Stimulated activated CD4-positive, alpha-beta T cell treated with anti-CD3 and anti-CD28 coated beads, Interleukin-4, amount 100 ng/mL, for 4 hours (primary cell): ENCODE measurements at places on chromosomes 16 and 17.

GRCh38 chr16:73043828-73044467 lies 4.0 kb downstream of the ZFHX3 start:
- DNase-seq: no peak

DNA sequence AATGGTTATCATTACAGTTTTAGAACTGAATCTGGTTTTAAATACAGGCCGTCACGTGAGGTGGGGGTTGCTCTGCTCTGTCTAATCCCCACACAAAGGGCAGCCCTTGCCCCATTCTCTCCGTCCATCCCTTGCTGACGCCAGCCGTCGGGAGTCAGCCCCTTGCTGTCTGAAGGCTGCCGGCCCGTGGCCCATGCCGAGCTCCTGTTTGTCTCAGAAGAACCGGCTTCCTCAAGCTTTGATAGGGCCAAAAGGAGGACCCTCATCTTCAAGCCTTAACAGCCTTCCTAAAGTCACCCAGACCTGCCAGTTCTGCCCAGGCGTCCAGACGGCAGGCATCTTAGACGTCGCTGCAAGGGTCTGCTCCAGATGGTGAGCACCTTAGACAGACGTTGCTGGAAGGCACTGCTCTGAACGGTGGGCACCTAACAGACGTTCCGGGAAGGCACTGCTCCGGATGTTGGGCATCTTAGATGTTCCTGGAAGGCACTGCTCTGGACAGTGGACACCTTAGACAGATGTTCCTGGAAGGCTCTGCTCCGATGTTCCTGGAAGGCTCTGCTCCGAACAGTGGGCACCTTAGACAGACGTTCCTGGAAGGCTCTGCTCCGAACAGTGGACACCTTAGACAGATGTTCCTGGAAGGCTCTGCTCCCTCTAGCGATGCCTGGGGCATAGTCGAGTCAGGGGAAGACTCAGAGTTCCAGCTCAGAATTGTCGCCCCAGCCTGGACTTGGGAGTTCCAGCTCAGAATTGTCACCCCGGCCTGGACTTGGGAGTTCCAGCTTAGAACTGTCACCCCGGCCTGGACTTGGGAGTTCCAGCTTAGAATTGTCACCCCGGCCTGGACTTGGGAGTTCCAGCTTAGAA lies 35.1 kb upstream of the CHMP6 start:
- no peak for DNase-seq

GRCh38 chr17:28646039-28646754 lies 1.2 kb upstream of the BLTP2 start:
- DNase-seq: no peak

GRCh38 chr16:56844056-56844455 lies 21.0 kb upstream of the SLC12A3 start:
- DNase-seq: no peak

GRCh38 chr17:34436607-34437006 lies 73.6 kb upstream of the CCL1 start:
- DNase-seq: no peak

DNA sequence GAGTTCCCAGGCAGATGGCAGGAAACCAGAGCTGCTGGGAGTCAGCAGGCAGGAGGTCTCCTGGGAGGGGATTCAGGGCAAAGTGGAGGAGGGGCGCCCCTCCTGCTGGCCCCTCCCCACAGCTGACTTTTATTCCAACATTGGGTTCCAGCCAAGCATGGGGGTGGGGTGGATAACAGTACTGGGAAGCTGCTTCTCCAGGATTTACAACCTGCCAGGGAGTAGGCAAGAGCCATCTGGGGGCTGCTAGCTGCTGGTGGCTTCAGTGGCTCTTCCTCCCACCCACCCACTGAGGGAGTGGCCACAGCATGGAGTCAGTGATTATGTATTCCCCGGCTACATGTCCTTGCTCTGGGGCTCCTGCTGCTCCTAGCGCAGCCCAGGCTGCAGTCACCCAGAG lies 36.8 kb downstream of the TMEM132E start:
- no peak for DNase-seq

DNA sequence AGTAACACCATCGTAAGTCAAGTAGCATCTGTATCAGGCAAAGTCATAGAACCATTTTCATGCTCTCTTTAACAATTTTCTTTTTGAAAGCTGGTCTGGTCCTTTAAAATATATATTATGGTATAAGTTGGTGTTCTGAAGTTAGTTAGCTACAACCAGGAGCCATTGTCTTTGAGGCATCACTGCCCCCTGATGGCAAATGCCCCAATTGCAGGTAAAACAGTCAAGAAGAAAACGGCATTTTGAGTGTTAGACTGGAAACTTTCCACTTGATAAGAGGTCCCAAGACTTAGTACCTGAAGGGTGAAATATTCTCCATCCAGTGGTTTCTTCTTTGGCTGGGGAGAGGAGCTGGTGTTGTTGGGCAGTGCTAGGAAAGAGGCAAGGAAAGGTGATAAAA lies 14.1 kb downstream of the TP53 start:
- DNase-seq: peak; percentile 22

GRCh38 chr16:50675686-50676610 lies 5.2 kb downstream of the SNX20 start:
- no peak for DNase-seq

- no peak for DNase-seq
These were observed 81.7 kb upstream of the FAM20A start for GRCh38 chr17:68682903-68683302.

DNA sequence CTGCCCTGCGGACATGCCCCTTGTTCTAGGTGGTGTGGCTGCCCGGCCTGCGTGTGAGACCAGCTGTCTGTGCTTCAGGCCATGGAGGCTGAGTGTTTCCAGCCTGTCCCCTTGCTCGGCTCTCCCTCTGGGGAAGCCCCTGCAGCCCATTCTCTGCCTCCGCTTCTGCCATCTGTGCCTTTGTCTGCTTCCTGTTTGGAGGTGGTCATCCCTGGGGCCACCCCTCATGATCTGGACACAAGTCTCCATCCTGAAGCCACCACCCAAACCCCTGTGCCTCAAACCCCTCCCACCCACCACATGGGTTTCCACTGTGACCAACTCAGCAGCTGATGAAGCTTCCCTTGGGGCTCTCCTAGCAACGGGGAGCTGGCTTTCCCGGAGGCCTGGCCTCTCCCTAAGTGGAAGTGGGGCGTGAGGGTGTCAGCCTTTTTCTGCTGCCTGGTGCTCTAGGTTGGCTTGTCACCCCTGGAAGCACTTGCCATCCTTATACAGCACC lies 184.9 kb downstream of the SEC14L1 start:
- DNase-seq: no peak

- no peak for DNase-seq
These were observed 131.1 kb downstream of the AXIN2 start for GRCh38 chr17:65430209-65430833.

DNA sequence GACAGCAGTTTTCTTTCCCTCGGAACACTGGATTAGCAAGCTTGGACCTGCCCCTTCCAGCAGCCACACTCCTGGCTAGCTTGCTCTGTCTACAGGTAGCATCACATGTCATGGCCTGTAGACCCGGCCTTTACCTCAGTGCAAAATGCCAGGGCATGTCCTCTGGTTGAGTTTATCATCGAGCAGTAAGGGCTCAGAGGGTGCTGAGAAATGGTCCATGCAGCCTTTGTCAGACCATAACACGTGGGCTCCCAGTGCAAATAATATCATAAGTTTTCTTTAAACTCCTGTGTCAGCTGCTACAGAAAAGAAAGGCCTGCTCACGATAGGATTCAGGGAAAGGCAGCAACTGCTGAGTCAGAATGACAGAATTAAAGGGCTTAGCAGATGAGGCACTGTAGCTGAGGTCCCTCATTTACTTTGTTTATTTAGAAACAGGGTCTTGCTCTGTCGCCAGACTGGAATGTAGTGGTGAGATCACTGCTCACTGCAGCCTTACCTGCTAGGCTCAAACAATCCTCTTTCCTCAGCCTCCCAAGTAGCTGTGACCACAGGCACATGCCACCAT lies 8.0 kb upstream of the GNA13 start:
- DNase-seq: no peak

DNA sequence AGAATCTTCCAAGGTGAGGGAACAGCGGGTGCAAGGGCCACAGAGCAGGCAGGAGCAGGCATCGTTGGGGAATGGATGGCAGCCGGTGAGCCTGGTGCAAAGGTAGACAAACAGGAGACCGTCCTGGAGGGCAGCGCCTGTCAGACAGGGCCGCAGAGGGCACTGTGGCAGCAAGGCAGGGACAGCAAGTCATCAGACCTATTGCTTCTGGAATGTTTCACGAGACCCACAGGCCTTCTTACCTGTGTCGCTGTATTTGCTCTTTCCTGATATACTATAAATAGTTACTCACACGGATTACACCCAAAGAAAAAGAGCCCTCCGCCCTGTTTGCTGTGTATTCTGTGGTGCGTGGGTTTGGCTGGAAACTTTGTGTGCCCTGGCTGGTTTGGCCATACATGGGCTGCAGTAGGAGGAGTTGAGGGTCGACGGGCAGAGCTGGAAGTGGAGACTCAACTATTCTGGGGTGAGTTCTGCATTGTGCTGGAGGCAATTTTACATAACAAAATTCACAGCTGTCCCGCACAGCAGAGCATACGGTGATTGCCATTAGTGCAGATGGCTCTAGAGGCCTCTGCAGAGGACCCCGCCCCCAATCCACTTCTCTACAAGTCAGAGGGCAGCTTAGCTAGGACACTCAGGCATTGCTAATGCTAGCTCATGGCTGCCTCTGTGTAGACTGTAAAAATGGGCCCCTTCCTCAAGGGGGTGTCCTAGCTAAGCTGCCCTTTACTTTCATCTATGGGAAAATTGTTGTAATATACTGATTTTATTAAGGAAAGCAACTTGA lies 18.6 kb upstream of the POLR3E start:
- no peak for DNase-seq
